ENCODE measurements at places on chromosomes 13 and 19.

DNA sequence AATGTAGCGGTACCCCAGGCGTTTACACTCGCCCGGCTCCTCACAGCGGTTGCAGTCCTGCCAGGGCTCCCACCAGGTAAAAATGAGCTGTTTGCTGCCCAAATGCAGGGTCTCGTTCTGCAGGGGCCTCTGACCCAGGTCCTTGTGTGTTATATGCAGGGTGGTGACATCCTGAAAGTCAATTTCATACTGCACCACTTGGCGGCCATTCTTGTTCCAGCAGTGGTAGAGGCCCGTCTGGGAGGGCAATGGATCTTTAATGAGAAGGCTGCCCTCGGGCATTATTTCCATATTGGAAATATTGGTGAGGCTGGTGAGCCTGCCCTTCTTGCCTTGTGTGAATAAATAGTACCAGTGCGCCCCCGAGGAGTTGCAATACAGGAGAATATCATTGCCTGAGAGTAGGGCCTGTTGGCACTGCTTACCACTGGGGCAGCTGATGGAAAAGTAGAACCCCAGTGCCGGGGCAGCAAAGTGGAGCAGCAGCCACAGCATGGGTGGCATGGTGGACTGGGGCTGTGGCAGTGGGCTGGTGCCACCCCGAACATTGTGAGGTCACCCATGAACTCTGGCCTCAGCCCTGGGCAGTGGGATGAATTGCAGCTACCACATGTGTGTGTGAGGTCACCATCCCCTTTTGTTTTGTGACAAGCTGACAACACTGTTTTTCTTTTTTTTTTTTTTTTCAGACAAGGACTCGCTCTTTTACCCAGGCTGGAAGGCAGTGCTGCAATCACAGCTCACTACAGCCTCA is at the start of gene FAM187B:
Gene FAM187B (minus strand): TSS at position 563 of the 754 bp plus-strand sequence. CDS start 59 bp downstream, at position 504.
- no peak for DNase-seq

GRCh38 chr19:44681992-44682790 is 10.9 kb downstream of the CEACAM19 start:
- no peak for DNase-seq

DNA sequence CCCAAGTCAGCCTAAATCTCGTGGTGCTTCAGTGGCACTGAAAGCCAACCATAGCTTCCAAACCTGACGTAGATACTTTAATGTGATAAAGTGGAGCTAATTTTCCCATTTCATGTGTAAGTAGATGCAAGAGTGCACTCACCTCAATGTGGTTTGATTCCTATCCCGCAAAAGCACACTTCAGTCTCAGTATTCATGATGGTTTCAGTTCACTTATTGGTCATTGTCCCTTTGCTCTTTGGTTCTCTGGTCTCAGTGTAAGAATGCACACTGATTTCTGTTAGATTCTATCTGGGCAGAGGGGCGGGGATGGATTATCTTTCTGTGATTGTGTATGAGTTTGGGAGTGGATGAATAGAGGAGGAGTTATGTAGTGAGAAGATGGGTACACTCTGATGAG is 340.6 kb downstream of the KCNRG start:
- DNase-seq: peak; percentile 68

- no peak for DNase-seq
Observed at GRCh38 chr13:47964863-47965262, 36.2 kb downstream of the SUCLA2 start.

DNA sequence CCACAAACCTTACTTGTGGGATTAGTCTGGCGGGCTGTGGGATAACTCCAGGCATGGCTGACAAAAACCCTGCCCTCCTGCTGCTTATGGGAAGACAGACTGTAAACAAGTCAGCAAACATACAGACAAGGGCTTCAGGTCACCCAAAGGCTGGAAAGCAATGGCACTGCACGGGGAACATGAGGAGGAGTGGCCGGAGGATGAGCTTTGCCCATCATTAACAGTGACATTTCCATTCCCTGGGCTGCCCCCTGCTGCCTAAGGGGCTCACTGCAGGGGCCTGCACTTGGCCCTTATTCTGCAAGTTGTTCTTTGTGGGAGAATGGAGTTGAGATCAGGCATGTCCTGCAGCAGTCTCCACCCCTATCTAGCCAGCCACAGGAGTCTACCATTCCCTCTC is 91.3 kb downstream of the UQCRFS1 start:
- DNase-seq: peak; percentile 1

DNA sequence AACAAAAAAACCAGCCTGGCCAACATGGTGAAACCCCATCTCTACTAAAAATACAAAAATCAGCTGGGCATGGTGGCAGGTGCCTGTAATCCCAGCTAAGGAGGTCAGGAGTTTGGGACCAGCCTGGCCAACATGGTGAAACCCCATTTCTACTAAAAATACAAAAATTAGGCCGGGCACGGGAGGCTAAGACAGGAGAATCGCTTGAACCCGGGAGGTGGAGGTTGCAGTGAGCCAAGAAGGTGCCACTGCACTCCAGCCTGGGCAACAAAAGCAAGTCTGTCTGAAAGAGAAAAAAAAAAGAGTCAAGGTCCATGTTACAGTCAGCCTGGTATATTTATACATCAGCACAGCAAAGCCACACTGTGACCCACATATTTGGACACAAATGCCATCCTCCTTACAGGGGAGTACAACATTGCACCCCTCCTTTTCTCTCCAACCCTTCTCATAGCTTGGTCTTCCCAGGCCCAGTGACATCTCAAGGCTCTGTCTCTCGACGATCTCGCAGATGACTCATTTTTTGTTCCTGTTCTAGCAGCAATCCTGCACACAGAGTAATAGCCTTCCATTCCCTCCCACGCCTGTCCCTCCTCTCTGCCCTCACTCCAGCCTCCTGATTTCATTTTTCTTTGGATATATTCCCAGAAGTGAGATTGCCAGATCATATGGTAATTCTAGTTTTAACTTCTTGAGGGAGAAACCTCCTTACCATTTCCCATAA is 21.0 kb upstream of the DPP9 start:
- no peak for DNase-seq

DNA sequence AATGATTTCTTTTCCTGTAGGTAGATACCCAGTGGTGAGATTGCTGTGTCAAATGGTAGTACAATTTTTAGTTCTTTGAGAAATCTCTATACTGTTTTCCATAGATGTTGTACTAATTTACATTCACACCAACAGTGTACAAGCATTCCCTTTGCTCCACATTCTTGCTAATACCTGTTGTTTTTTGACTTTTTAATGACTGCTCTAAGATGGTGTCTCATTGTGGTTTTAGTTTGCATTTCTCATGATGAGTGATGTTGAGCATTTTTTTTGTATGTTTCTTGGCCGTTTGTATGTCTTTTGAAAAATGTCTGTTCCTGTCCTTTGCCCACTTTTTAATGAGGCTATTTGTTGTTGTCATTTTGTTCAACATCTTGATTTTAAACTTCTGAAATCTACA is 103.3 kb downstream of the DGKH start:
- no peak for DNase-seq

DNA sequence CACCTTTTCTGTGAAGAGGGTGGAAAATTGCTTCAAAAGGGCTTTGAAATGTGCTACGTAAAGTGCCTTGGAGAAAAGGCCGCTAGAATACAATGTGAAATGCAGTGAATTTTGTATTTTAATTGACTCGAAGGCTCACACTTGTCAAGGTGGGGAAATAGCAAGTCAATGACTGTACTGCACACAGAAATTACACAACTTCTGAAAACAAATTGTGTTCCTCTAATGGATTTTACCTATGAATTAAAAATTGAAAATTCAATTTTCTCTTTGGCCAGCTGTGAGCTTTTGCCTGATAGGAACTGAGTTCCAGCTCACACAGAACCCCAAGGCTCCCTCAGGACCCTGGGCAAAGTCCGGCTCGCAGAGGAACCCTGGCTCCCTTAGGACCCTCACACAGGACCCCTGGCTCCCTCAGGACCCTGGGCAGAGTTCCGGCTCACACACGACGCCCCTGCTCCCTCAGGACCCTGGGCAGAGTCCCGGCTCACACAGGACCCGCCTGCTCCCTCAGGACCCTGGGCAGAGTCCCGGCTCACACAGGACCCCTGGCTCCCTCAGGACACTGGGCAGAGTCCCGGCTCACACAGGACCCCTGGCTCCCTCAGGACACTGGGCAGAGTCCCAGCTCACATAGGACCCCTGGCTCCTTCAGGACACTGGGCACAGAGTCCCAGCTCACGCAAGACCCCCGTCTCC is 324.9 kb downstream of the UQCRFS1 start:
- DNase-seq: no peak

DNA sequence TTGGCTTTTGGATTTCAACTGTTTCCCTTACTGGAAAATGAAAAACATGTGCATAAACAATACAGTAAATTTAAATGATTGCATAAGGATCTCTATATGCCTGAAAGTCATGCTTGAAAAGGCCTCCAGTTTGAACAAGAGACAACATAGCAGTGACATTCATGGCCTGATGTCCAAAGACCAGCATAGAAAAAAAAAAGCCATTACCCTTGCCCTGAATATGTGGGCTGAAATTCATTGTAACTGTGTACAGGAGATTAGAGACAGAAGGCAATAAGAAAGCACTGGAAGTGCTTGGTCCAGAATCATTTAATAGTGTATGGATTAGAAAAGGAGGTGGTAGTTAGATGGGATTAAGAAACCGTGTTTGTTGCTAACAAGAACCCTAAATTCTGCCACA is 15.4 kb downstream of the MIR17HG start:
- no peak for DNase-seq

Data from activated CD4-positive, alpha-beta T cell treated with anti-CD3 and anti-CD28 coated beads, Interleukin-2, amount 50 U/mL, for 16 hours (primary cell).